ENCODE measurements at places on chromosomes 6 and 20.

- no peak for DNase-seq
Observed at GRCh38 chr6:134247231-134247833, 70.6 kb downstream of the SGK1 start.

DNA sequence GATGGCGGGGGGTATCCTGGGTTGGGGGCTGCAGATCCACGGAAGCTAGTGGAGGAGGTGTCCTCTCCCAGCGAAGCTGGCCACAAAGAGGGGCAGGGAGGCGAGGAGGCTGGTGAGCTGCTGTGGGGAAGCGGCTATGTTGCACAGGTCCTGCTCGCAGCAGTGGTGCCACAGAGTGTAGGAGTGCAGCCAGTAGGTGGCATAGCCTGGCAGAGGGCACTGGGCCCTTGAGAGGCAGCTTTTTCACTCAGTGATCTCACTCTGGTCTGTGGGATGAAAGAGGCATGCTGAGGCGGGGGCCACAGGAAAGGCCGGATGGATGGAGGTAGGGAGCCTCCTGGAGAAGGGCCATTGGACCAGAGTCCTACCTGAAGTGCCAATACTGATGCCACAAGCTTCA, 2.9 kb upstream of the LY6G6D start:
- peak; percentile 19 for DNase-seq

DNA sequence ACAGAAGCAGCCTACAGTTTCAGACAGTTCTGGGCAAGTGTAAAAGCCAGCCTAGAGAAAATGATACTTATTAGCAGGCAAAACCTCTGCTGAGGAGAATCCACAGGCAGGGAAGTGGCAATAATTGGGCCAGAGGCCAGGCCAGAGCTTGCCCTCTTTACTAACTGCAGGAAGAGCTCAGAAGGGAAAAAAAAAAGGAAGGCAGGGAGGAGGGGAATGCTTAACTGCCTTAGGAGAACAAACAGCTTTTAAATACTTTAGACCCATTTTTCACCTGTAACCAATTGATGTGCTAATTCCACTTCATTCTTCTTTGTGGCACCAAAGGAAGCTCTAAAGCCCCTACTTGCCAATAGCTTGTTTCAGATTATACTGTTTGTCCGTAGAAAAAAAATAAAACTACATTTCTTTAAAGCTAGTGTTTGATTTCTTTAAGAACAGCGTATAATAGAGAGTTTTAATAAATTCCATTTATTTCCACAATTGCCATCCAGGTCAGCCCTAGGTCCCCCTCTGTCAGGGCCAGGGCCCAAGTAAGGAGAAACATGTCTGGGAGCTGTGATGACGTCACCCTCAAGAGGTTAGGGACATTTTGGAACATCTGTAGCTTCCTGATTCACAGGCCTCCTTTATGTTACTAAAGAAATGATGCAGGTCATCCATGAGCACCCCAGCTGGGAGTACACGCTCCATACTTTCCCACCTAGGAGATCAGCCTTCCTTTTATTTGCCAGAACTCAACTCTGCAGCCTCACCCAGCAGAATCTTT, 384.3 kb downstream of the CDC5L start:
- no peak for DNase-seq

- DNase-seq: no peak
Observed at GRCh38 chr6:1311400-1312202, at the start of gene FOXQ1. TSS of gene FOXQ1 (plus strand) at chr6:1312098. CDS start at chr6:1312705, 607 bp downstream.

DNA sequence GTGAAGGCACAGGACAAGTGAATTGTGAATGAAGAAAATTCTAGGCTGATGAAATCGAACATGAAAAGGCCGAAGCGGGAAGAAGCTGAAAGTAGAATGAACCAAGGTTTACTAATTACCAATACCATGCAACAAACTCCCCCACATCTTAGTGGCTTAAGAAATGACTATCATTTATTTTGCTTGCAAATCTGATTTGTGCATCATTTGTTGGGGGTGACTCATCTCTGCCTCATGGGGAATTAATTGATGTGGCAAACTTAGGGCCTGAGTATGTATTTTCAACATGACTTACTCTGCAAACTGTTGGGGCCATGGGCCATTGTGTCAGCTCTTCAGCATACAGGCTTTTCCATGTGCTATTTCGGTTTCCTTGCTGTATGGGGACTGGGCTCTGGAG, 26.8 kb downstream of the PPP1R14C start:
- no peak for DNase-seq

DNA sequence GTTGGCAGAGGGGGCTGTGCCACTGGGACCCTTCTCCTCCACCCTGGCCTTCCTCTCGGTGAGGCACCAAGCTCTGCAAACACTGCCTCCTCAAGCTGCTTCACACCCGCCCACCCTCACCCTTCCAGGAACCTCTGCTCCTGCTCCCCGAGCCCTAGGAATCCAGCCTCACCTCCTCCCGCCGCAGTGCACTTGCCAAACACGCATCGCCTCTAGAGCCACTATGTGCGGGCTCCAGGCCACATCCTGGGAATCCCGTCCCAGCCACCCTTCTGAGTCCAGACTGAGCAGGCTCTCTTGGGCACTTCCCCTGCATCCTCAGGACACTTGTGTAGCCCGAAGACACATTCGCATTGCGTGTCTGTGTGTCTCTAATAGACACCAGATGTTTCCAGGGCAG, 18.5 kb downstream of the PSMG4 start:
- DNase-seq: no peak

- DNase-seq: no peak
Observed at GRCh38 chr20:1906361-1907051, 11.3 kb downstream of the SIRPA start.

- DNase-seq: no peak
Observed at GRCh38 chr20:32589256-32589655, 4.1 kb upstream of the NOL4L start.

DNA sequence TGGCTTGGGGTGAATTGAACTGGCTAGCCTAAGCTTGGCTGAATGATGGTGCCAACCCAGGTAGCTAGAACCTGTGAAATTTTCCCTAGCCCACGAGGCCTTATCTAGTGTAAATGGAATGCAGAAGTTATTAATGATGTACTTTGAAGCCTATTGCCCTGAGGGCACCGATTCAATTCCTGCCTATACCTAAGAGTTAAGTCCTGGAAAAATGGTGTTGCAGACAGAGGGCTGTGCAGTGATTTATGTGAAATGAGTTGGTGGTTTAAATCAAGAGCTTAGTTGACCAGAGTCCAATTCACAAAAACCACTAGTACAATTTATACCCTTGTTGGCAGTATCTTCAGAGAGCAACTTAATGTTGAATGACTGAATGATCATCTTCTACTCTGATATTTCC, 373.8 kb upstream of the JAG1 start:
- DNase-seq: no peak

DNA sequence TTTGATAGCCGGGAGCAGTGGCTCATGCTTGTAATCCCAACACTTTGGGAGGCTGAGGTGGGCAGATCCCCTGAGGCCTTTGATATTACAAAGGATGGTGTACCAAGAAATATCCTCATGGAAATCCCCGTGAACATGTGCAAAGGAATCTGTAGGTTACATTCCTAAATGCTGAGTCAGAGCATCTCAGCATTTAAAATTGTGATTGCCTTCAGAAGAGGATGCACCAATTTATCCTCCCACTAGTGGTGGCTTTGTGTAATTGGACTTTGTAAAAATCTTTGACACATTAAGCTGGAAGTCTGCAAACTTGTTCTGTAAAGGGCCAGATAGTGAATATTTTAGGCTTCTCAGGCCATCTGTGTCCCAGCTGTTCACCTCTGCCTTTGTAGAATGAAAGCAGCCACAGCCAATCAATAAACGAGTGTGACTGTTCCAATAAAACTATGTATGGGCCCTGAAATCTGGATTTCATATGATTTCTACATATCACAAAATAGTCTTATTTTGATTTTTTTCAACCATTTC, 11.8 kb downstream of the TMEM14B start:
- peak; percentile 43 for DNase-seq

- DNase-seq: no peak
Observed at GRCh38 chr6:4581468-4582385, 194.5 kb upstream of the CDYL start.

DNA sequence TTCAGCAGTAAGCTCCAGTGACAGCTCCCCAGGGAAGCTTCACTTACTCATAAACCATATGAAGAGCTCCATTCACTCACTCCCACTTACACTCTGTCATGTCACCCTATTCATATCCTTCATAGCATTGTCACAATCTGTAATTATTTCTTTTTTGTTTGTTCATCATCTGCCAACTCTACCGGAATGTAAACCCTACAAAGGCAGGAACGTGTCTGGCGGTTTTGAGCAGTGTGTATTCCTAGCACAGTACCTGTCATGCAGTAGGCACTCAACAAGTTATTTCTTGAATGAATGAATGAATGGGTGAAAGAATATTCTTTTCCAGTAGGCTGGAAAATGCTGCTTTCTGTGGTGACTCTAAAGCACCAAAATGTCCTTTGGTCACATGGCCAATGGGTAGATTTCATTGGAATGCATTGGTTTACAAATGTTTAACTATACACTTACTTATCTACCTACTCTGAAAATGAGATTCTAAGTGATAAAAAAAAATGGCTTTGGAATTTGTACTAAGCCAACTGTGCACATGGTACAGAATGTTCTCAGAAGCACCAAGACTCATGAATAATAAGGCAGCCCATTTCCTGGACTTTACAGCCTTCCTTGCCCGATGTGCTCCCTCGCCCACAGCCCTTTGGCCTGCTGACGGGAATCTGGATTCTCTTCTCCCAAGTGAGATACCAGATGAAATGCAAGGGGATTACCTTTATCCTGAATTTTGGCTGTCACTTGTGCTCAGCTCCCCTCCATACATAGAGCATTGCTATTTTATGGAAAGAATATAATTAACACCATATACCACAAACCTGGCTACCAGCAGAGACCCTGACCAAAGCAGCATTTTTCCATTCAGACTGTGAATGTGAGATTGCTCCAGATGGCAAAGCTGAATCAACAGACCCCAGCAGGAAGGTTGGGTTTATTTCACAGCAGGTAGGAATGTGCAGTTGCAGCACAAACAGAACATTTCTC, 273.3 kb downstream of the ALDH8A1 start:
- DNase-seq: no peak

GRCh38 chr6:131843768-131844167, 35.9 kb downstream of the ENPP1 start:
- DNase-seq: no peak

DNA sequence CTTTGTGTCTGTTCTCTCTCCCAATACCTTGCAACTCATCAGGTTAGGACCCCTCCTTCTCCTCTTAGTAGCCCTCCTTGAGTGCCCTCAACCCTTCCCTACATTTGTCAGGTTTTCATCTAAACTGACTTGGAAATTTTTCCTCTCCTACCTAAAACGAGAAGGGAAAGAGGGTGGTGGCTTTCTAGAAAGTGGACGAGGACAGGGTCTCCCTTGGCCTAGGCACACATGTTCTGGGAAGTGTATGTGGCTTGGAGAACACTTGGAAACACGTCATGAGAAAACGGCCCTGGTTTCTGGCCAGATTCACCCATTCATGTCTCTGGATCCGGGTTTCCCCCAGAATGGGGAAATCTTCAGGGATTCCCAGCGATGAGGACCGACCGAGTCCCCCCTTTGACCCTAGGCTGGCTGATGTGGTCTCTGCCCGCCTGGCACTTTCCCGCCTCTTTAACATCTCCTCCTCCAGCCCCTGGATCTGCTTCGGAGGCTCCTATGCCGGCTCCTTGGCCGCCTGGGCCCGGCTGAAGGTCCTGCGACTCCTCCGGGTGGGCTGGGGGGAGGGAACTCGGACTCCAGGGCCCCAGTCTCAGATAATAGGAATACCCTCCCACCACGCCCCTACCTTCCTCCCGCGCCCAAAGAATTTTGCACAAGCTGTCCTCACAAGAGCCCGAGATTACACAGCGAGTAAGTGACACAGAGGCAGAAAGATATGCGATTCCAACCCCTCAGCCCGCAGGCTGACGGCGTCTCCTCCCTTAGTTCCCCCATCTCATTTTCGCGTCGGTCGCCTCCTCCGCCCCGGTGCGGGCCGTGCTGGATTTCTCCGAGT, 3.0 kb downstream of the PRSS16 start:
- no peak for DNase-seq

DNA sequence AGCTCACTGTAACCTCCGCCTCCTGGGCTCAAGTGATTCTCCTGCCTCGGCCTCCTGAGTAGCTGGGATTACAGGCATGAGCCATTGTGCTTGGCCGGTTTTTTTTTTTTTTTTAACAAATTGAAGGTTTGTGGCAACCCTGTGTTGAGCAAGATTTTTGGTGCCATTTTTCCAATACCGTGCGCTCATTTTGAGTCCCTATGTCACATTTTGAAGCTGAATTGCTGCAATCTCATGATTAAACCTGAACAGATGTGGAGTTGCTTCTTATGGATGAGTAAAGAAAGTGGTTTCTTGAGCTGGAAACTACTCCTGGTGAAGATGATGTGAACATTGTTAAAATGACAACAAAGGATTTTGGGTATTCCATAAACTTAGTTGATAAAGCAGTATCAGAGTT, 16.6 kb downstream of the SASH1 start:
- DNase-seq: no peak

DNA sequence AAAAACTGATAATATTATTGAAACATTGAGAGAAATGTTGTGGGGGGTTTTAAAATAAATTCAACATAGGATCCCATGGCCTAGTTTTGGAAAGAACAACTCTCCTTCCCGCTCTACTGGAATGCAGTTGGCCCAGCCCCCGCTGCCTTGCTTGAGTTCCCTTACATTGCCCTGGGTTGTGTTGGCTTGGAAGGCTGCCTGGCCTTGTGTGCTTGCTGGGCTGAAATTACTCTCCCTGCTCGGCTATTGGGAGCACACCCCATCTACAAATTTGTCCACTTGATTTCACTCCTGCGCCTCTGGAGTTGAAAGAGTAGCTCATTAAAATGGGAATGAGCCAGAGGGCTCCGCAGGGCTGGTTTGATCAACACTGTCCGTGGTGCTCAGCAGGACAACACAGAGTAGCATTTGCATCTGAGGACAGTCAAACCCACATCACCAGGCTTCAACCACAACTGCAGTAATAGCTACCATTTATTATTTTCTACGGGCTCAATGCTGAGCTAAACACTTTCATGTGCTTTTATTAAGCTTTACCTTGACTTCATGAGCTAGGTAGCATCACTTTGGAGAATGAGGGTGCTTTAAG, 35.2 kb downstream of the DOK5 start:
- no peak for DNase-seq

- DNase-seq: no peak
Observed at GRCh38 chr6:9999796-10000195, 415.1 kb downstream of the TFAP2A start.

DNA sequence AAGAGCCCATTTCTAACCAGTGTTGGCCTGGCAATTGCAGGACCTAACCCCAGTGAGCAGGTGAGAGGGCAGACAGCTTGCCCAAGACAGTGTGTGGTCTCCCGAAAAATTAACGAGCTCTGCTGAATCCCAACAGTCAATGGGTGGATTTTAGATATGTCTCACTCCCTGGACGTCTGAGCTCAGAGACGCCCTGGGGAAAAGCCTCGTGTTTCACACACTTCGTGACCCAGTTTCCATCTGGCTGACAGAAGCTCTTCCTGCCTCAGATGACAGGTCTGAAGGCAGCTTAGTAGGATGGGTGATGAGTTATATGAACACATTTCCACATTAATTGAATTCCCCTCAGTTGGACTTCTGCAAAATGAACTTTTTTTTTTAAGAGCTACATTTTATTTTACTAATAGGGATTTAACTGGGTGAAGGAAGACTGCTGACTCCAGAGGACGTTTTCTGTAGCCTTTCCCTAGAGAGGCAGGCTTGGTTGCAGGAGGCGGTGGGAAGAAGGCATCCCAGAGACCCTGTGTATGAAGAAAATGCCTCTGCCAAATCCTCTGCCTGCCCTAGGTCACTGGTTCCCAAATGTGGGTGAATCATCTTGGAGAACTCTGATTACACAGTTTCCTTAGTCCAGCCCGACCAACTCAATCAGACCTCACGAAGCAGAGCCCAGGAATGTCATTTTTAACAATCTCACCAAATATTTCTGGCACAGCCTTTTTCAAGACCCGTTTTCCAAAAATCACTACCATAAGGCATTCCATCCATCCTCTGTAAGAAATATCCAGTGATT, 71.7 kb upstream of the LY86 start:
- DNase-seq: no peak
